GM19239 (cell line): ENCODE measurements at places on chromosomes 7 and 10.

DNA sequence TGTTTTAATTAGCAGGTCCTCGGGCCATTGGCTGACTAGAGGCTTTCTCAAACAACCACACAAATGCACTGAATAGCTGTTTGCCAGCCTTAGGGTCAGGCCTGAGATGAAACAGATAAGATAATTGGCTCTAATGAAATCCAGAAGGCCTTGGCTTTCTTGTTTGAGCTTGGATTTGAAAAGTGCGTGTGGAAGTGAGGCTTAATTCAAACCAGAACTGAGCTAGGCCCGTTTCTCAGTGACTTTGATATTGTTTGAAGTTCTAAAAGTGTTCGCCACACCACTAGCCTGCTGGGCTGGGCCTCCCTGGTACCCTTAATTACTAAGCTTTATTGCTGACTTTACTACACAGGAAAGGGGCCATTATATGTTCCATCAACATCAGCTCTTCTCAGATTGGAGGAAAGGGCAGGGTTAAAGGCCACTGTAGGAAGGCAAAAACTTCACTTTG, 270.6 kb downstream of the TWIST1 start:
- no peak for DNase-seq

GRCh38 chr10:112985690-112986543, 35.9 kb downstream of the TCF7L2 start:
- DNase-seq: no peak

DNA sequence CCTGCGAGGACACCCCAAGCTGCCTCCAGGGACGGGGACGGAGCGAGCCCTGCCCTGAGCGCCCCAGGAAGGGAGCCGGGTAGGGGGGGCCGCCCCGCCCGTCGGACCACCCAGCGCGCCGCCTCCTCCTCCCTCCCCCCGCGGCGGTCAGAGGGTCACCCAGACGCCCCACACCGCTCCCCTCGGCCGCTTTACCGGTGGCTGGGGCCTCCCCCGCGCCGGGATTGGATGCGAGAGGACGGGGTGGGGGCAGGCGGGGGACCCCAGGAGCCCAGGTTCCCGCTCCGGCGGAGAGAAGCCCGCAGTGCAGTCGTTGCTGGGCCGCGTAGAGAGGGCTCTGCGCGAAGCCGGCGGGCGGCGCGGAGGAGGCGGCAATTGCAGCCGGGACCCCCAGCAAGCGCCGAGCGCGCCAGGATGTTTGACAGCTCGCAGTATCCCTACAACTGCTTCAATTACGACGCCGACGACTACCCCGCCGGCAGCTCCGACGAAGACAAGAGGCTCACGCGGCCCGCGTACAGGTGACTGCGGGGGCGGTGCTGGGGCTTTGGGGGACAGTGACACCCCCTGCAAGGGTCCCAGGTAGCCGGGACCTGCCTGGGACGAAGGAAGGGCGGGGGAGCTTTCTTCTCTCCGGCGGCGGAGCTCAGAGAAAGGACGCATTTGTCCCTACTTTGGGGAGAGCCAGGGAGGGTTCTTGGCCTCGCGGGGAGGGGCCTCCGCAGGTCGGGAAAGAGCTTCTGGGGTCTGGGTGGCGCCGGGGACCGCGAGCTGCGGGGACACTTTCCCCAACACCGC, at the start of gene FOXL3:
FOXL3 (plus strand) TSS at position 415 of the 798 bp plus-strand sequence; CDS start at position 415, 0 bp downstream.
- DNase-seq: no peak

GRCh38 chr7:24619978-24620377, 46.7 kb downstream of the PALS2 start:
- DNase-seq: no peak

DNA sequence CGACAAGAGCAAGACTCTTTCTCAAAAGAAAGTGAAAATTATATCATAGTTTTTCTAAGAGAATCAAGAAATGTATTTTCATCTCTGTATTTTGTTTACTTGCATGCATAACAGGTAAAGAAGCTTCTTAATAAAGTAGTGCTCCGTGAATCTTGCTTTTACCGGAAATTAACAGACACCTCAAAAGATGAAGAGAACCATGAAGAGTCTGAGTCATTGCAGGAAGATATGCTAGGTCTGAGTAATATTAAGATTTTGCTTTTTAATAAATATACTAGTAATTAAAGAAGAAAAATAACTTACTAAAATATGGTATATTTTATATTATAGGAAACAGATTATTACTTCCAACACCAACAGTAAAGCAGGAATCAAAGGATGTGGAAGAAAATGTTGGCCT, 39.5 kb upstream of the STOX1 start:
- no peak for DNase-seq

DNA sequence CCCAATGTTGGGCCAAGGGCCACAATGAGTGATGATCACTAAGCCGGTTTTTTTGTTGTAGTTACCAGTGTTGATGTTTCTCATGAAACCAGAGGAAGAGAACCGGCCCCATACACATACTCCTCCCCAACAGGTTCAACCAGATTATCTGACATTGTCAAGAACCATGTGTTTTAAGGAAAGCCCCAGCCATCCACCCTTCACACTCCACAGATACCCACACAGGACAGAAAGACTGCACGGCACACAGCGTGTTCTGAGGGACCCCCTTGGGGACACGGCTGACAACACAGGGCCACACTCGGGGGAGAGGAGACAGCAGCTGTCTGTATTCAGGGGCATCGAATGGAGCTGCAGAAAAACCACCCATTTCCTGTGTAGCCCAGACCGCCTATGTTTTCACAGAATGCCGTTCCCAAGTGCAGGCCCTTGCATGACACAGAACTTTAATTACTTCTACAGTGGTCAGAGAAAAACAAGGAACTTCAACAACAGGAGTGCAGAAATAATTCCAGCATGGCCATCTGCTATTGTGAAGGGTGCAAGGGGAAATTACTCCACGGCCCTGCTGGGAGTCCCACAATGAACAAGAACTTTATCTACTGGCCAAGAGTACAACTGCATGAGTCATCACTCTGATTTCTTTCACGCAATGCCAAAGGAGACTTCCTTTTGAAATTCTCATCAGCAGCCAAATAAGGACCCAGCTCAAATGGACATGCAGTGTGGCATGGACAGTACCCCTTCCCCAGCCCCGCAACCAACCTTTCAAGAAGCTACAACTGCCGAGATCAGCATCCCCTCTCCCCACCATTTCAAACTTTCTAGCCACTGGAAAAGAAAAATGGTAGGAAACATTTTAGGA, 2.3 kb downstream of the KLF6 start:
- DNase-seq: no peak

- no peak for DNase-seq
Observed at GRCh38 chr10:93757801-93758507, at the start of gene LGI1. Gene LGI1, plus strand, starts transcription at chr10:93757936. Its CDS starts 209 bp downstream, at chr10:93758145.

- no peak for DNase-seq
Observed at GRCh38 chr7:76142861-76143260, 58.8 kb upstream of the SRRM3 start.

GRCh38 chr7:29140873-29141468, 5.4 kb downstream of the CPVL start:
- no peak for DNase-seq

- no peak for DNase-seq
Observed at GRCh38 chr7:113804475-113805095, 114.2 kb downstream of the PPP1R3A start.

- DNase-seq: no peak
Observed at GRCh38 chr7:69295977-69296376, 302.3 kb upstream of the AUTS2 start.

- DNase-seq: no peak
Observed at GRCh38 chr7:79465551-79465950, 12.1 kb upstream of the MAGI2 start.

DNA sequence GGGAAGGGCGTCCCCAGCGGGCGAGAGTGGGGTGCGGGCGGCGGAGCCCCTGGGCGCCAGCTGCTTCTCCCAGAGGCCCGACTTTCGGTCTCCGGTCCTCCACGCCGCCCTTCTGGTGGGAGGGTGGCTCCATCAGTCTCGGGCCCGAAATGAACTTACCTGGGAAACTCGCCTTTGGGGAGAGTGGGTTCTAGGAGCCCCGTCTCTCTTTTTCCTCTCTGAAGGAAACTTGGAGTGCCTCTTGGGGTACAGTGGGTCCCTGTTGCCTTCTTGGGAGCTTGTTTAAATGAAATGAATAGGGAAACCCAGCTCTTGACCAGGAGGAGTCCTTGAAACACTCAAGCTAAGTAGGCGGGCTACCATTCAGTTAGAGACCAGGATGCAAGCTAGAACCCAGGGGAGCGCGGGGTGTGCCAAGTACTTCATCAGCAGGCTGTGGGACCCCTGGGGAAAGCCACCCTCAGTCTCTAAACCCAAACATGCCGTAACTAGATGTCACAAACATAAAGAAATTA, 1.3 kb downstream of the SLC26A4 start:
- no peak for DNase-seq

GRCh38 chr10:61942604-61943461, 41.3 kb downstream of the ARID5B start:
- DNase-seq: no peak
